ENCODE measurements at places on chromosomes 5 and 9. TPM values are rescaled to one million over a fixed set of nuclear protein-coding genes. Genes with fewer than 3 reads are reported as not detected.

DNA sequence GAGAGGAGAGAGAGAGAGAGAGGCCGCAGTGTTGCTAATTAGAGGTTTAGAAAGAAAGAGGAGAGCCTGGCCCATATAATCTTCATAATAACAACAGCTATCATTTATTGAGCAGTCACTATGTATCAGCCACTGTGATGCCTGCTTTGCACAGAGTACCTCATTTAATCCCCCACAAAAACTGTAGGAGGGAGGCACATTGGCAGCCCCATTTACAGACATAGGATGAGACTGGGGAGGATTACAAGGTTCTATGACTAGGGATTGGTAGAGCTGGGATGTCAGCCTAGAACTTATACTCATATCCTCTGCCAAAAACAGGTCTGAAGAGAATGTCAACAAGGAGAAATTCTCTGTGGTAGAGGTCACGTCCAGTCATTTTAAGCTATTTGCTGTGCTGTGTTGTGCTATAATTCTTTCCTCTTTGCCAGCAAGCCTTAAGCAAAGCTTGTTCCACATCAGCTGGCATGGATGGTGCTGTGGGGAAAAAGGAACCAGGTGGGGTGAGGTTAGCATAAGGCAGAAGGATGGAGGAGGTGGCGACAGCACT is 6.7 kb upstream of the GCNT4 start:
- H3K36me3 ChIP-seq = no peaks in the 10 kb centered on the region
- H3K4me1 ChIP-seq = no peaks in the 10 kb centered on the region
- peaks cover 8% of the 10 kb centered on the region for H3K27me3 ChIP-seq
- DNase-seq = no peak

DNA sequence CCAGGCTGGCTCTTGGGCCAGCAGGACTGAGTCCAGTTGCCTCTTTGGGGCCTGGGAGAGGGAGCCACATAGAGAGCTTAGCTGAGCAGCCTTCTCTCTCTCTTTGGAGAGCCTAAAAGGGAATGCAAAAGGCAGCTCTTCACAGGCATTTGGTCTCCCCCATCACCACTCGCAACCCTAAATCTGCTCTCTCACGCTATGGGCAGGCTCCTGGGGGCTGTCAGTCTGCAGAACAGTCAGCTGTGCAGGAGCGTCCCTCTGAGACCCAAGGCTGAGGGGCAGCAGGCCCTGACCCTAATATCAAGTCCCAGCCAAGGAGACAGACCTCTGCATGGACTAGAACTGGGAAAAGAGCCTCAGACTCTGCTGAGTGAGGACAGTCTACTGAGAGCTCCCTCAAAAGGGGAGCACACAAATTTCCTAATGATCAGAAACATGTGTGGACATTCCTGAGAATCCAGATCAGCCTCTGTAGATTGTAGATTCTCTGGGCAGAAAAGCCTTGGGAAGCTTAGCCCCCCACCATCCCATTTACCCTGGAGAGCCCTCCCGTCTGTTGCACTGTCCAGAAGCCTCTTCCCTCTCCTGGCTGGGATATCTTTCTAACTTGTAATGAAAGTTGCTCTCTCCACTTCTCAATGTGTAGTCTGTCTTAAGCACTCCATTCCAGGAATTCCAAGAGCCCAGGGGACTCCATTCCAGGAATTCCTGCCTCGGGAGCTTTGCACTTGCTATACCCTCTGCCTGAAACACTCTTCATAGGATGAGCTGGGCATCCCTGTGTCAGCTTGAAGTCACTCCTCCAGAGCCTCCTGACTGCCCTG is 79.4 kb downstream of the FAM114A2 start:
- no peaks in the 10 kb centered on the region for H3K36me3 ChIP-seq
- no peaks in the 10 kb centered on the region for H3K27me3 ChIP-seq
- DNase-seq = no peak
- H3K4me1 ChIP-seq = no peaks in the 10 kb centered on the region

GRCh38 chr5:30928956-30929355 is 264.5 kb upstream of the CDH6 start:
- H3K27ac ChIP-seq = no peak overlapping the region
- H3K4me1 ChIP-seq = no peaks in the 10 kb centered on the region
- no peaks in the 10 kb centered on the region for H3K27me3 ChIP-seq

- no peak overlapping the region for H3K27ac ChIP-seq
- no peaks in the 10 kb centered on the region for H3K36me3 ChIP-seq
Measured at GRCh38 chr9:16682273-16682672, 188.2 kb downstream of the BNC2 start.

- no peaks in the 10 kb centered on the region for H3K27me3 ChIP-seq
- no peaks in the 10 kb centered on the region for H3K36me3 ChIP-seq
- H3K4me3 ChIP-seq = no peak overlapping the region
- H3K27ac ChIP-seq = no peak overlapping the region
- DNase-seq = no peak
Measured at GRCh38 chr9:94851467-94851866, 125.0 kb downstream of the AOPEP start.

Gene TESK1
- 43.6 TPM for polyA plus RNA-seq
